Stimulated activated CD8-positive, alpha-beta memory T cell treated with anti-CD3 and anti-CD28 coated beads, Interleukin-4, amount 100 ng/mL, for 48 hours (primary cell): ENCODE measurements at places on chromosomes 5 and 9.

DNA sequence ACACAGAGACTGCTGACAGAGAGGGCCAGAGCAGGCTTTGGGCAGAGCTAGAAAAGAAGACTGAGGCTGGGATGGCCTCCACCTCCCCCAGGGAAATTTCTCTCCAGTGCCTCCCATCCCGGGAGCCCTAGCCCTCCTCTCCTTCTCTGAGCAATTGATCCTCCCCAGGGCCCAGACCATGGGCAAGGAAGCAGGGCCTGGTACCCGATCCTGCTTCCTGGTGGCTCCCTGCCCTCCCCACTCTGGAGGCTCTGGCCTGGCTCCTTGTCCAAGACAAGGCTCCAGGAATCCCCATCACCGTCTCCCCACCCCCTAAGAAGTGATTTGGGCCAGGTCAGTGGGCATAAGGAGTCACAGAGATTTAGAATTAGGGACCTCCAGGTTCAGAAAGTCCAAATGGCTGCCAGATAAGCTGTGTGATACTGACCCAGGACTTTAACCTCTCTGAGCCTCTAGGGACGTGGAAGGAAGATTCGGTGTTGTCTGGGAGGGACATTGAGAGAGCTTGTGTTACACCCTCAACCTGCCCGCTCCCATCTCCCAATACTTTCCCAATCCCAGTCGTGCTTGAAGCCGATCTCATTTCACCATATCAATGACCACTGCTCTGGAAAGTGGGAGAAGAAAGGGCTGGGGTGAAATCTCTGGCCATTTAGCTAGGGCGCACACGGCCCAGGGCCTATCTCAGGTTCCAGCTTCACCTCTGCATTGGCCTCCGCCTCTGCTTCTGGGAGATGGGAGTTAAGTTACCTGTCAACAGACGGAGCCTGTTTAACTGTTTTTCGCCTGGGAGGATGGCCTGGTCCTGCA lies 25.8 kb upstream of the KIF12 start:
- DNase-seq: no peak

DNA sequence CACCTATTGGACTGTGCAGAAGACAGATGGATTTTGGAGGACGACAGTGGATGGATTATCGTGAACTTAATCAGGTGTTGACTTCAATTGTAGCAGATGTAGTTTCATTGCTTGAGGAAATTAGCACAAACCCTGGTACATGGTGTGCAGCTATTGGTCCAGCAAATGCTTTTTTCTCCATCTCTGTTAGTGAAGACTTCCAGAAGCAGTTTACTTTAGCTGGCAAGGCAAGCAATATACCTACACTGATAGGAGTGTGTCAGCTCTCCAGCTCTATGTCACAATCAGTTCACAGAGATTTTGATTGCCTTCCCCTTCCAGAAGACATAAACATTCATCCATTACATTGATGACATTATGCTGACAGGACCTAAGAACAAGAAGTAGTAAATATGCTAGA lies 35.7 kb upstream of the ROR2 start:
- DNase-seq: no peak

GRCh38 chr9:80867731-80868130 lies 821.6 kb downstream of the TLE1 start:
- DNase-seq: no peak

GRCh38 chr5:172505403-172505759 lies 51.1 kb upstream of the SH3PXD2B start:
- no peak for DNase-seq

DNA sequence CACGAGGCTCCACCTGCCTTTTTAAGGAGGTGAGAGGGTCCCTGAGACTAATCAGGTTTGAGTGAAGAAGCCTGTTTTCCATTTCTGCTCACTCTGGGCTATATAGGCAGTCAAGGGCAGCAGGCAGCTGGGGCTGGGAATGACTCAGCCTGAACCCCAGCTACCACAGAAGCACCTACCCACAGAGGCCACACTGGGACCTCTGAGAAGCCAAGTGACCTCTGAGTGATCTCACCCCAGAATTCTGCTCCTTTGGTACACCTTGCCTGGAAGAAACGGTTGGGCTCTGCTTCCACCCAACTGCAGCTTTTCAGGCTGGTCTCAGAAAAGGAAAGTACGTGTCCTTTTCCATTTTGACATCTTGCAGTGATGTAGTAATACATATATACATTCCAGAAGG lies 6.8 kb downstream of the FAM219A start:
- DNase-seq: peak; percentile 54

- DNase-seq: no peak
Measured at GRCh38 chr9:117919538-117919937, 215.3 kb downstream of the TLR4 start.

- DNase-seq: no peak
Measured at GRCh38 chr5:128646176-128646575, 108.1 kb upstream of the FBN2 start.

DNA sequence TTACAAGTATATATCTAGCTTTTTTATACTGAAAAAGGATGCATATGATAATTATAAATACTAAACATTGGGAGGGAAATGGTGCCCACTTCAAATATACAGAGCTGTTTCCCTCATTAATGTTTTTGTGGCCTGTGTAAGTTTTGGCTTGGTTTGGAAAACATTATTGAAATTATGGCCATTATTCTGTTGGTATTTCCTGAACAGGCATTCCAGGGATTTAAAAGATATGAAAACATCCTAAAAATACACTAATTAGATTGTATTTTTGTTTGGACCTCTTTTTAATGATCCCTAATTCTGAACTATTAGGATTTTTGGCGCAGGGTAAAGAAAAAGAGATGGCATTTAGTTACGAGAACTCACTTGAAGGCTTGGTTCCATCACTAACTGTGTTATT lies 50.9 kb downstream of the CLINT1 start:
- no peak for DNase-seq

GRCh38 chr9:109806506-109807115 lies 26.6 kb downstream of the PALM2AKAP2 start:
- no peak for DNase-seq

GRCh38 chr9:13292158-13292557 lies 12.7 kb upstream of the MPDZ start:
- DNase-seq: no peak

DNA sequence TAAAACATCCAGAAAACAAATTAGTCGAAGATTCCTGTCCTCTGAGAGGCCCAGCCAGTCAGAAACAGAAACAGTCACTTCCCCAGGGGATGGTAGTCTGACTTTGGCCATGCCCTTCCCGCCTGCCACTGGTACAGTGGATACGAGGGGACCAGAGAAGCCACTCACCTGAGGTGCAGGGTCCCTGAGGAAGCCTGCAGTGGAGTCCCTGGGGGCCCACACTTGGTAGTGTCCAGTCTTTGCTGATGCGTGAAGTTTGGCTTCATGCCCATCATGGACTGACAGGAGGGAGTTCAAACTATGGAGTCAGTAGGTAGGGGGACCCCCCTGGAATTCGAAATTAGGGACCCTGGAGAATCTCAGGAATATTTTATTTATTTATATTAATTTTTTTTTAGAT lies 147.5 kb downstream of the DAB2IP start:
- no peak for DNase-seq

DNA sequence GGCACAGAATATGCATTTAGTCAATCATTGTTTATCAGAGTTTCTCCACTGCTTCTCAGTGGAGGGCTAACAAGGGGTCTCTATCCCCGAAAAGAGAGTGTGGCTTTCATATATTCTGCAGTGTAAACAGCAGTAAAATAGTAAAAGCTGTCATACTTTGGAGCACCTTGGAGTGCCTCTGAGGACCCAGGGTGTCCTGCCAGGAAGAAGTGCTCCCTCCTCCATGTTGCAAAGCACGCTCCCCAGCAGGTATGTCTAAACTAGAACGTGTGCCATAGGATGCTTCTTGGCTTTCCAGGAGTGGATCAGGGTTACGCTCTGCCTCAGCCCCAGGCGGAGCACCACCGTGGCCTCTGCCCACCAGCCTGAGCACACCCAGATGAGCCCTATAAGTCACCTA lies 8.5 kb upstream of the TJP2 start:
- DNase-seq: no peak
